Hair follicle dermal papilla cell (primary cell): ENCODE measurements at places on chromosomes 13 and 19. TPM values are rescaled to one million over a fixed set of nuclear protein-coding genes. Genes with fewer than 3 reads are reported as not detected.

Gene PRR19
- total RNA-seq, result 0.32 and 0.49 TPM in 2 replicates

Gene ADGRE3
- total RNA-seq, result not detected in 2 replicates

Gene ESD
- total RNA-seq, result 101 and 111 TPM in 2 replicates

Gene CCDC70
- total RNA-seq, result not detected in 2 replicates

Gene LMTK3
- total RNA-seq, result under 0.01 and 0.36 TPM in 2 replicates

Gene LRRC4B
- total RNA-seq, result under 0.01 and 0.16 TPM in 2 replicates

Gene FFAR1
- not detected in 2 replicates for total RNA-seq

Gene DMKN
- total RNA-seq, result 5.2 and 9.2 TPM in 2 replicates
